ELR (cell line): ENCODE measurements at places on chromosomes 11 and 22.

DNA sequence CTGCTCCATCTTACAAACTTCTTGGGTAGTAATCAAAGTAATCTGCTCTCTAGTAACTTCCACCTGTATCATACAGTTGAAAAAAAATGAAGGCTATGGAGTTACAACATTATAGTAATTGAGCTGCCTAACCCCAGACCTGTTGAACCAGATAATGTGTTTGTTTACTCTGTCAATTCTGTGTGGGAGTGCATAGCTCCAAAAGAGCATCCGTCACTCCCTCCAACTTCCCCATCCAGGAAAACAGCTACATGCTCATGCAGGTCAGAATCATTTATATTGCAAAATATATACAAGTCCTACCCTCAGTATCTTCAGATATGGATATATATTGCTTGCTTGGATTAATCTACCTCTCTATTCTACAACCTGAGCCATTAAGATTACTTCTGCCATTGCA lies 244.0 kb upstream of the ANO5 start:
- no peak for DNase-seq

DNA sequence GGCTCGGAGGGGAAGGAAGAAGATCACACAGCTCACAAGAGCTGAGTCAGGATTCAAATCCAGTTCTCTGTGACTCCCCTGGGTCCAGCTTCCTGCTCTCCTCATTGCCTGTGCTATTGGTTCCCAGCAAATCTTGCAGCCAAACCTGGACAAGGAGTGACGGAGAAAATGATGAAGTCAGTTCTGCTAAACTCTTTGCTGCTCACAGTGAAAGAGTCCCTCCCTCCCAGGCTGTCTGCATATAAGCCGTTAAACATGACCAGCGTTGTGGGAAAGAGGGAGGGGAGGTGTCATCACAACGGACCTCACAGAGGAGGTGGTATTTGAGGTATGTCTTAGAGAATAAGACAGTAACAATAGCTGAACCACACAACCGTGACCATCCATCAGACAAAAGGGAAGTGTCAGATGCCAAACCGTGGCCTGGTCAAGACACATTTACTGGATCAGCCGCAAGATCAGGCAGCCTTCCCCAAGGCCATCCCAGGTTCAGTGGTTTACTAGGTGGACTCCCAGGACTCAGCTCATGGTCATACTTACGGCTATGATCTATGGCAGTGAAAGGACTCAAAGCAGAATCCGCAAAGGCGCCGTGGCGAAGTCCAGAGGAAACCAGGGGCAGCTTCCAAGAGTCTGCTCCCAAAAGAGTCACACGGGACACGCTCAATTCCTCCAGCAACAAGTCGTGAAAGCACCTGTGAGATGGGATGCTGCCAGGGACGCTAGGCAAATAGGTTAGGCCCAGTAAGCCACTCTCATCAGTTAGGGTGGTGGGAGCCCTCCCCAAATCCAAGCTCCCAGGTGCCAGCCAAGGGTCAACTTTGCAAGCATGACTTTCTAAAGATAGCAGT lies 2.8 kb upstream of the CYTH4 start:
- DNase-seq, result no peak

GRCh38 chr11:112537026-112537425 lies 276.4 kb upstream of the PLET1 start:
- no peak for DNase-seq

DNA sequence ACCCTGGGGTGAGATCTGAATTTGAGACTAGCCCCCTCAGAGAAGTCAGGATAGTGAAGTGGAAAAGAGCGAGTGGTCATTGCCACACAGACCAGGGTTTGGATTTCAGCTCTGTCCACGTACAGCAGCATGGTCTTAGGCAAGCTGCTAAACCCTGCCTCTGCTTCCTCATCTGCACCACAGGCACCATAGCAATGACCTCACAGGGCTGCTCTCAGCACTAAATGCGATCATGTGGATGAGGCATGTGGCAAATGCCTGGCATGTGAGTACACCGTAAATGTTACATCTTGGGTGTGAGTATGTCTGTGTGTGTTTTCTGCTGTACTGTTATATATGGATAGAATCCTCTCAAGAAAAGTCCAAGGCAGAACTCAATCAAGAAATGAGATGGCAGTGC lies 15.8 kb downstream of the NAV2 start:
- DNase-seq, result peak; percentile 25

DNA sequence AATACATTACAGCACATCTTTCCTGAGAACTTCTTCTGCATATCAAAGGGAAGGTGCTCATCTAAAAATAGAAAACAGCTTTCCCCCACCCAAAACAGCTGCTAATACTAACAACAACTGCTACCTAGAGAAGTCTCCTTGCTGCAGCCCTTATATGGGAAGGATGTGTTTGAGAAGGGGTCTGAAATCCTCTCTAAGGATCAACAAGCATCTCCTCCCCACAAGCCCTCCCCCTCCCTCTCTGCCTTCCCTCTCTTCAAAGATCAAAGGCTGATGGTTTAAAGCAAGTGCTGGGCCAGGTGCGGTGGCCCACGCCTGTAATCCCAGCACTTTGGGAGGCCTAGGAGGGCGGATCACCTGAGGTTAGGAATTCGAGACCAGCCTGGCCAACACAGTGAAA lies 33.5 kb downstream of the SCUBE2 start:
- DNase-seq, result no peak

DNA sequence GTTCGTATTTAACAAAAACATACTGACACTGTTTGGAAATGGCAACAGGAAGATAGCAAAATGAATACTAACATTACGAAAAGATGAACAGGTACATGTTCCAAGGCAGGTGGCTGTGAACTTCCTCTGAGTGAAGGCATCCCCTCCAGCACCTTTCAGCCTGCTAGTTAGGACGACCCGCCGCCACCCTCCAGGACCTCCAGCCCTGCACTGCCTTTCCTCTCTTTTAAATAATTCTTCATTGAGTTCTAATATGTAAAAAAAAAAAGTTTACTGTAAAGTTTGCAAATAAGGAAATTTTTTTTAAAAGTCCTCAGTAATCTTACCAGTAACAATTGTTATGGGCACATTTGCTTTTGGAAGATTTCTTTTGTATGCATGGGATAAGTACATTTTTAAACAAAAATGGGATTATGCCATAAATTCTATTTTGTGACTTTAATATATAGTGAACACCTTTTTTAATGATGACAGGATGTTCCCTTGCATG lies 6.0 kb downstream of the NEAT1 start:
- peak; percentile 52 for DNase-seq

DNA sequence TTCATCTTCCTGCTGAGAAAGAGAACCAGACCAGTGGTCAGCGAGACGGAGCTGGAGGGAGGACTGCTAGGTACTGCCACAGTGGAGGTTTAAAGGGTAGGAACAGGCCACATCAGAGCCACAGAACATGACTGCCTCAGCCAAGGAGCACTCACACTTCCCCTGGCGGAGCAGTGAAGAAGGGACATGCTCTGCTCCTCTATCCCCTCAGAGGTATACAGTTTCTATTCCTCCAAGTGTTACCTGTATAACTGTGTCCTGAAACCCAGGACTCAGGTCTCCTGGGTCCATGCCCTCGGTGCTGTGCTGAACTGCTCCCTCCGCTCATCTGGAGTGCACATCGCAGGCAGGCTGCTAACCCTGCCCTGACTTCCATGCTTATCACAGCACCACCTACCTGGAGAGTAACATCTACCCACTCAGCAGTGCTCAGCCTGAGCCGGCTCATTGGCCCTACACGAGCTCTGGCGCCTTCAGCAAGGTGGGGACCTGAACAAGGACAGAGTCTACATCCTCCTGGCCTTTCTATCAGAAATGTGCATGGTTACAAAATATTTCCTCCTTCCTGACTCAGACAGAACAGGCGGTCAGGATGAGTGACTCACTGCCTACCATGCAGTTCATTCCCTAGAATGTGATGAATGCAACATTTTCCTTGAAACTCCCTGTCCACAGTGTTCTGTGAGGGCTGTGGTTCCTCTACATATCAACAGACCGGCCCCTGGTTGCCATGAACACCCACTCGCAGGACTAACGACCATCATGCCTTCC lies 52.9 kb downstream of the C11orf58 start:
- DNase-seq, result peak; percentile 94
